ENCODE measurements at places on chromosomes 16 and 17.
A peak's percentile ranks its signal among the peaks of the same experiment; 100 is the strongest.

- no peak for DNase-seq
Observed at GRCh38 chr16:74449470-74449869, 28.2 kb upstream of the CLEC18B start.

- DNase-seq: no peak
Observed at GRCh38 chr17:77233635-77234334, 93.0 kb downstream of the SEC14L1 start.

DNA sequence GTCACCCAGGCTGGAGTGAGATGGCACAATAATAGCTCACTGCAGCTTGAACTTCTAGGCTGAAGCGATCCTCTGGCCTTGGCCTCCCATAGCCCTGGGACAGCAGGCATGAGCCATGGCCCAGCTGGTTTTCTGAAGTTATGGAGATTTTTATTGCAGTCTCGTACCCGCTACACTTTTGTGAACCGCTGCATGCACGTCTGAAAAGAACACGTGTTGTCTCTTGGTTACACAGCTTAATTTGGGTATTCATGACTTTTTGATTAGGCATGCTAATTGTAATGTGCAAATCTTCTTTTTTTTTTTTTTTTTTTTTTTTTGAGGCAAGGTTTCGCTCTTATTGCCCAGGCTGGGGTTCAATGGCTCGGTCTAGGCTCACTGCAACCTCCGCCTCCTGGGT, 13.4 kb downstream of the SLC25A10 start:
- no peak for DNase-seq

DNA sequence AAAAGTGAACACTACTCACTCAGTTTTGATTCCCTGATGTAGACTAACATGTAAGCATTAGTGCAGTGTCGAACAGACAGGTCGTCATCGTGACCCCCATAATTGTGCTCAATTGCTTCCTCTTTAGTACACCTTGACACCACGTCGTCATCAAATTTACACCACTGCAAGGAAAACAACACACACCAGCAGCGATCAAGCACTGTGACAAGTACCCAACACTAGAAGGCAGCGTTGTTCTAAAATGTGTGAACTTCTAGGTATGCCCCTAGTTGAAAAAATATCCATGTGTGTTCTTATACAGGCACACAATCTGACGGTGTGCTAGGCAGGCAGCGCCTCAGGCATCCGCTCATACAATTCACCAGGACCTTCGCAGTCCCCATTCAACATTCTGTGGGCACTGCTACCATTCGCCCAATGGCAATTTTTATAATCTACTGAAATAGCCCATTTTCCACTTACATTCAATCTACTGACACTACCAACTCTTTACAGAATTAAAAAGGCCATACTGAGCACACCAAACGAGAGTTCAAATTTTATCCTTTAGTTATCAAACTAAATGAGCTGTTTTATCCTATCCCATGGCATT, 23.1 kb downstream of the LITAFD start:
- DNase-seq: peak; percentile 29

DNA sequence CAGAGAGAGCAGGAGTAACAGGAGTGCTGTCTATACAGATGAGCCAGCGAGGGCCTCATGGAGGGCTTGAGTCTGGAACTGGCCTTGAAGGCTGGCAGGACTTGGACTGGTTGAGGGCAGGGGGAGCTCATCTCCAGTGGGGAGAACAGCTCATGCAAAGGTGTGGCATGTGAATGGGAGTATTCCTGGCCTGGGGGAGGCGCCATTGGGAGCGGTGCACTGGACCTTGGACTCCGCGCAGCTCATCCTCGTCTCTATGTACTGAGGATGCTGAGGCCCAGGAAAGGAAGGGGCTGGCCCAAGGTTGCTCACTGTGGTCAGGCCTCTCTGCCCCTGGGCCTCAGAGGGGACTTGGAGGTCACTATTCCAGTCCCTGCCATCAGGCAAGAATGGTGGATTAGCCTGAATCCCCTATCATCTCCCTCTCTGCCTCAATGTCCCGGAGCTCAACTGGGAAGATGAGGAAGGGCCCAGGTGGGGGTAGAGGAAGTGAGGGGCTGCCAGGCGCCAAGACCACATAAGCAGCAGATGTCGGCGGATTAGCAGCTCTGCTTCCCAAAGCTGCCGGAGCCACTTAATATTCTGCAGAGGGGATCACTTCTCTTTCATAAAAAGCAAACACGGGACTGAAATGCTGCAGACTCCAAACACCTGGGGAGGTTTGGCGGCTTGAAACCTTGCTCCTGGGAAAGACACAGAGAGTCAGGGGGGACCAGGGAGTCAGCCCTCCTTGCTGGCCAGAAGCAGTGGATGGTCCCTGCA, 88.9 kb downstream of the SDK2 start:
- DNase-seq: no peak

DNA sequence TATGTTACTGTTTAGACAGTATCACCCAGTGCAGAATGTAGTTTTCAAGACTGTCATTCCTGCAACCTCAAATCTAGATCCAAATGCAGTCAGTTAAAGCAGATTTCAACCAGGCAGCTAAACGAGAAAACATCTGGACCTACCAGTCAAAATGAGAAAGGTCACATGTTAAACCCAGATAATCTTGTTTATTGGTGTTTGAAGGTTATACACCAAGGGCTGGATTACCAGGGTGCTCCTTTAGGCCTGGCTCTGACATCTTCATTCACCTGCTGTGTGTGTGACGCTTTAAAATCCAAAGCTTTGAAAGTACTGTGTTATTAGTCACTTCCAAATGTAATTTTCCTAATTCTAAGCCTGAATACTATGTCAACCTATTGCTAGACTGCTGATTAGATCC, 54.9 kb downstream of the IKZF3 start:
- no peak for DNase-seq

DNA sequence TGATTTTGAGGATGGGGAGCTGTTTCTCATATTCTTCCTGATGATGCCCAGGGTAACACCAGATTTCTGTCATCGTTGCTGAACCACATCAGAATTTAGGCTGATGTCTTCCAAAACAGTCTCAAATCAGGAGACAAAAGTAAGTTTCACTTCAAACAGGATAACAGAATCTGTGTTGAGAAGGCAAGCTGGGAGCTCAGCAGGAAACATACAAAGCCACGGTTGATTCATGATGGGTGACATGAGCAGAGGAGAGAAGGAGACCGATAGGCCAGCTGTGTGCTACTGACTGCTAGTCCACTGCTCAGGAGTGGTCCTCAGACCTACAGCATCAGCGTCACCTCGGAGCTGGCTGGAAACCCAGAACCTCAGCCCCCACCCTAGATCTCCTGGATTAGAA, 62.9 kb upstream of the RCVRN start:
- no peak for DNase-seq

DNA sequence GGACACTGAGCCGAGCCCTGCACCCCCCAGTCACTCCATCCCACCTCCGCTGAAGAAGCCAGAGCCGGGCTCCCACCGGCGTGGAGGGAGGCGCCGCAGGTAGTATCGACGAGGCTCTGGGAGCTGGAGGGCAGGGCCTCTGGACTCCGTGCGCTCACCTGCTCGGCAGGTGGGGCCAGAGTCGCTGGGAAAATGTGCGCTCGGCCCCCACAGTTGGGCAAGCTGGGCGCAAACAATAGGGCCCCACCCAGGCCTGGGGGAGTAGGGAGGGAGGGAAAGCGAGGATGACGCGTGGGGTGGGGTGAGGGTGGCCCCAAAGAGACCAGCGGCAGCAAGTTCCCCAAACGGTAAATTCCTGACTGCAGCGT, 668 bp downstream of the JUP start:
- peak; percentile 42 for DNase-seq

DNA sequence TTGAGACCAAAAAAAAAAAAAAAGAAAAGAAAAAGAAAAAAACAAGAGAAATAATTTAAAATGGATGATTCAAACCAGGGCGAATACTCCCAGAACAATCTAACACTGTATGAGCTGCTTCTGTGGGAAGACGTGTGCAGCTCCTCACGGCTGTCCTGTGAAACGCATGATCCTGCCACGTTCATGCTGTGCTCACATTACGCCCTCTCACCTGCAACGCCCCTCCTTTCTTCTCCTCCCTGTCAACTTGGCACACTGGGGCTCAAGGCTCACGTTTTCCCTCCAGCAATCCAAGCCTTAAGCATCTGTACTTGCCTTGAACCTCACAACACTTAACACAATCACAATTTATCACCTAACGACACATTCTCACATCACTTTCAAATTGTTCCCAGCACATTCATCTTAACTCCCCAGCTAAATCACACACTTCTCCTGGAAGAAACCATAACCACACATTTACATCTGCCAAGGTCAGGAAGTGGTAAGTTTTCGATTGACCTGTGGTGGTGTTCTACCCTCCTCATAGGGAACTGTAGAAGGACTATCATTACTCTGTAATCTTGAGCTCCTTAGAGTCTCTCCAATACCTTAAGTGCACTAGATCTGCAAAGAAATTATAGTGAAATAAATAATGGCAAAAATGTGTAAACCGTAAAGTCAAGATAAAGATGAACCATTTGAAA, 29.1 kb downstream of the MBTPS1 start:
- DNase-seq: no peak

DNA sequence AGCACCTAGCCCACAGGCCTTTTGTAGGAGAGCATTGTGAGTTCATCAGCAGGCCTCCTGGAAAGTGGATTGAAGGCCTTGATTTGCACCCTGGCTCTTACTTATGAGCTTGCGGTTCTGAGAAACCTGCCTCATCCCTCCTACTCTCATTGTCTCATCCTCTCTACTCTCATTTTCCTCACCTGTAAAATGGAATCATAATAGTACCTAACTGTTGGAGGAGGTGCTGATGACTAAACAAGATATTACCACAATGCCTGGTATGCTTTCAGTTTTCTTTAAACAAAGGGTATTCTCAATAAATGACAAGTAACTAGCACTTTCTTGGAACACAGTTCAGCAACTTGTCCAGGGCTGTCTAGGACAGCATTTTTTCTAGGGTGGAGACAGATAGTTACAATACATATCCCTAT, 243.1 kb upstream of the MAF start:
- DNase-seq: no peak

GRCh38 chr17:9811086-9811485, 10.8 kb downstream of the GSG1L2 start:
- no peak for DNase-seq

DNA sequence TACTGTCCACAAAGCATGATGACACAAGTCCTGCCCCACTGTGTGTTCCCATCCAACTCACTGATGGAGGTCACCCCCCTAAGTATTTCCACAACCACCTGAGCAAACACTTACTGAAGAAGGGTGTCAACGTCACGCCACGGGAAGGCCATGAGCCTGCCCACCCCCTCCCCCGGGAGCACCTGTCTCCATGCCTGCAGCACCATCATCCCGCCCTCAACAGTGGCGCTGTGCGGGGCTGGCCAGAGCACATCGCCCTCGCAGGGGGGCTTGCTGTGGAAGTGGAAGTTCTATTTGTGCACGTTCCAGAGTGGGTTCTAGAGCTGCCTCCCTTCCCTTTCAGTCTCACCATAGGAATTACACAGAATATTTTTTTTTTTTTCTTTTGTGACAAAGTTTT, 4.3 kb upstream of the MBTPS1 start:
- DNase-seq: no peak

DNA sequence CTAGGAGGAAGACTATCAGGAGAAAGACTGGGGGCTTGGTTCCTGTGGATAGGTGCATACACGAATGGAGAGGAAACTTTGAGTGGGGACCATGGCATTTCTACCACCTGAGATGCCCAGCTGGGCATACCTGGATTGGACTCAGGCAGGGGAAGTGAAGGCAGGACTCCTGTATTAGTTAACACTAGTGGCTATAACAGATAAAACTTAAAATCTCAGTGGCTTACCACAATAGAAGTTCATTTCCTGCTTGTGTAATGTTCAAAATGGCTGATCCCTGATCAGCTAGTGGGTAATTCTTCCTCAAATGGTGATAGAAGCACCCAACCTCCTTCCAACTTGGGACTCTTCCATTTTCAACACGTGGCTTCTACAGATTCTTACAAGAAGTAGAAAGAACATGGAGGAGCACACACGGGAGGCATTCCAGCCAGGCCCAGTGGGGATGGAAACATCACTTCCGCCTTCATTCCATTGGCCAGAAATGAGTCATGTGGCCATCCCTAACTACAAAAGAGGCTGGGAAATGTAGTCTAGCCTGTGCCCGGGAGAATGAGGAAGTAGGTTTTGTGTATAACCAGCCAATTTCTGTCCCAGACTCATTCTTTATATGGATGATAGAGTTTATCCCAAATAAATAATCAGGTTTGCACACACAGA, 112.1 kb downstream of the UTP18 start:
- peak; percentile 86 for DNase-seq

DNA sequence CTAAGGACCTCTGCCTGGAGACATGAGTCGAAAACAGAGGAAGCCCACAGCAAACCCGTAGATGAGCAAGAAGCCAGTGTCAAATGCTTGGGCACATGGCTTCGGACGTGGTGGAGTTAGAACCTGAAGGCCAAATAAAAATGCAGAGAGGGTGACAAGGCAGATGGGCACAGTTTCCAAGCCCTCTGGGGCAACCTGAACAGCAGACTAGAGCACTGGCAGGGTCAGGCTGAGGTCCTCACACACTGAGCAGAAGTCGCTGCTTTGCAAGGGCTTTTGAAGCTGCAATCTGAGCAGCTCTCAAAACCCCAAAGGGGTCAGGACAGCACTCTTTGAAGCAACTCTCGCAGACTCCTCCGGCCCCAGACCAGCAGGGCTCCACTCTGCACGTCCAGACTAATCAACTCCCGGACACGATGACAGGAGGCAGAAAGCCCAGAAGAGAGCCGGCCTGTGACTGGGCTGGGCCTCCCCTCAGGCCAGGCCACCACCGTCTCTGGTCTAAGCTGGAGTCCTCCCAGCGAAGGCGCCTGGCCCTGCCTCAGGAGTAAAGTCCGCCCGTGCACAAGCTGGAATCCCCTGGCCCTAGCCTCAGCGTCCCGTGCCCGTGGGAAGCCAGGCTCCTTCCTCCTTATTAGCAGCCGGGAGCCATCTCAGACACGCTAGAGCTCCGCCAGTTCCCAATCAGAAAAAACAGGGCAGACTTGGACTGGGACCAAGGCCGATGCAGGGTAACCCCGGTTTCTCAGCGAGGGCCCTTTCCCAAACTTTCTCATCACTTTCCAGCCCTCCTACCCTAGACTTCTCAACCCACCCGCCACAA, 924 bp downstream of the SMARCD2 start:
- peak; percentile 13 for DNase-seq
